ENCODE measurements at places on chromosomes 11 and 22.

DNA sequence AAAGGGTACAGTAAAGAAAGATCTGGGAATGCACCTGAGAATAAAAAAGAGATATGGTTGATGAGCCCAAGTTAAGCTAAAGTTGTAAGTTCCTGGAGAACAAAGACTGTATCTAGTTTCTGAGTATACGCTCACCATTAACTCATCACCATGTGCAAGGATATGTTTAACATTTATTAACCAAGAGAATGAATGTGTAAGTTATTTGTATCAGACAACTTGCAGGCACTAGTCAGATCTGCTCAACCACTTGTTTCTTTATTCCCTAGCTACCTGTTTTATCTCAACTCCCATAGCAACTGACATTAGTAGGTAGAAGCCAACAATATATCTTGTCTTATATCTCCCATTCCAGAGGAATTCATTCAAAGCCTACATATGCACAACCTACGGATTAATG is 74.9 kb upstream of the KCNA4 start:
- DNase-seq = no peak

- DNase-seq = no peak
These were observed 1.1 kb upstream of the ALG8 start for GRCh38 chr11:78140392-78141077.

DNA sequence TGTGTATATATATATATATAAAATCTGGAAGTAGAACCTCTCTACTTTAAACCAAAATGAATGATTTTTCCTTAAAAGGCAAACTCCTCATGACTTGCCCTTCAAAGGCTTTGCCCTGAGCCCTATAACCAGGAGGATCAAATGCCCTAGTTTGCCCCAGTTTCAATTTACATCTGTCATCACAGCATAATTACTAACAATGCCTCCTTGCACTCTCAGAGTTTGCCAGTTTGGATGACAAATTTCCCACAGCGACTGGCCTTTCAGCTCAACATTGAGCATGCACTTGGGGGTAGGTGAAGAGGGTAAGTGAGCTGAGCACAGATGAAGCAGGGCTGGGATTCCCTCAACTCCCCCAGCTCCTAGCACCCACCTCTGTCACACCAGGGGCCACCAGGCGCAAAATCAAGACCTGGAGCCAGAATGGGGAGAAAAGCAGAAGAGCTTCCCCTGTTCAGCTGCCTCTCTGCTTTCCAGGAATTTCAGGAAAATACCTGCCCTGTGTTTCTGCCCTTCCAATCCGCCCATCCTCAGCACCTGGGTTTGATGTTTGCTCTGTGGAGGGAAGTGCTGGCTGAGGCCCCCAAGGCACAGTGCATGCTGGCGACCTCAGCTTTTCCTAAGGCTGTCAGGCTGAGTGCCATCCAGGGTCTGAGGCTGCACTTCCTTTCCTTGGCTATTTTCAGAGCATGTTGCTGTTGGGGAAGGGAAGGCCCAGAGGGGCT is 67.5 kb downstream of the ADAMTS15 start:
- no peak for DNase-seq

DNA sequence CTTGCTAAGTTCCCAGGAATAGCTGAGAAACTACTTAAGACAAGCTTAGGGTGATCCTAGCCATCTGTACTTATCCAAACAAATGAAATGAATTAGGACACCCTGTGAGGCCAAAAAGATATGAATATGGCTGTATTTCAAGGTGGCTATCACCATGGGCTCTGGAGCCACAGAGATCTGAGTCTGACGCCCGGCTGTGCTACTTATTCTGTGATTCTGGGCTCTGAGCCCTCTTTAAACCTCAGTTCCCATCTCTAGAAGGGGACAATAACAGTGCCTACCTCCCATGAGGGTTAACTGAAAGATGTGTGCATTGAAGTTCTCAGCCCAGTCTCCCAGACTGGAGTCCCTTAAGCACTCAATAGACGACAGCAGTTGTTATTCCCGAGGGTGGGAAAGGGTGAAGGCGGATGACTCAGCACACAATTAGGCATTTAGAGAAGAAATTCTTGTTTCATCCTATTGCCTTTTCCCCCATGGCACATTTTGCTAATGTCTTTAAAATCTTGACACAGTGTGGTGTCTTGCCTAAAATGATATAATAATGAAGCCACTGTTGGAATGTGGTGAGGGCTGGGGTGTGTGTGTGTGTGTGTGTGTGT is 132.5 kb downstream of the ADAMTS15 start:
- peak; percentile 8 for DNase-seq

DNA sequence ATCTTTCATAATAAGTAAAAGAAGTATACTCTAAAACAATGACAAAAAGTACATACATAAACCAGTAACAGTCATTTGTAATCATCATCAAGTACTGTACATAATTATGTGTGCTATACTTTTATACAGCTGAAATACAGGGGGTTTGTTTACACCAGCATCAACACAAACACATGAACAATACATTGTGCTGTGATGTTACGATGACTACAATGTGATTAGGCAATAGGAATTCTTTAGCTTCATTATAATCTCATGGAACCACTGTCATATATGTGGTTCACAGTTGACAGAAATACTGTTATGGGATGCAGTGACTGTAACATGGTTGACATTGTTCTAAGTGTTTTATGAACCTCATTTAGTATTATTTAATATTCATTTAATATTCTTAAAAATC is 914.4 kb upstream of the TENM4 start:
- no peak for DNase-seq

- DNase-seq = no peak
These were observed 25.9 kb downstream of the KMT2A start for GRCh38 chr11:118462178-118462577.

- DNase-seq = no peak
These were observed 16.8 kb downstream of the MACROD1 start for GRCh38 chr11:64148917-64149617.

DNA sequence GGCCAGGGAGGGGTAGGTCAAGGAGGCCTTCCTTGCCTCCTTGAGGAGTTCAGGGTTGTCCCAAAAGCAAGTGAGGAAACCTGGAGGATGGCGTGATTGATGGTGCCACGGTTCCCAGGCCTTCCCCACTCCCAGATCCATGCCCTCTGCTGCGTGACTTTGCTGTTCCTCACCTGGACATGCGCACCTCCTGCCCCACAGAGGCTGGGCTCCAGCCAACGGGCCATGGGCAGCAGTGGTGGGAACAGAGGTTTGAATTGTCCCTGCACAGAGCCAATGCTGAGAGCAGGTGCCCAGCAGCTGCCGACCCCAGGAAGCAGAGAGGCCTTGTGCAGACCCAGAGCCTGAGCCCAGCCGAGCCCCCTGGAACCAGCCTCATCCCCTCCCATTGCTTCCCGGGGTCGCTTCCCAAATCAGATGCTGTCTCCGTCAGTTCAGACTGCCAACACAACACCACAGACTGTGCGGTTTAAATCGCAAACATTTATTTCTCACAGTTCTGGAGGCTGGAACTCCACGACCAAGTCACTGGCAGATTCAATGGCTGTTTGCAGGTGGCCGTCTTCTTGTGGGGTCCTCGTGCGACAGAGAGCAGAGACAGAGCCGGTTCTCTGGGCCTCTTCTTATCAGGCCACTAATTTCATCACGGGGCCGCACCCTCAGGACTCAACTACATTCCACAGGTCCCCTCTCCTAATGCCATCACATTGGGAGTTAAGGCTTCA is 6.2 kb upstream of the LINC01488 start:
- no peak for DNase-seq

DNA sequence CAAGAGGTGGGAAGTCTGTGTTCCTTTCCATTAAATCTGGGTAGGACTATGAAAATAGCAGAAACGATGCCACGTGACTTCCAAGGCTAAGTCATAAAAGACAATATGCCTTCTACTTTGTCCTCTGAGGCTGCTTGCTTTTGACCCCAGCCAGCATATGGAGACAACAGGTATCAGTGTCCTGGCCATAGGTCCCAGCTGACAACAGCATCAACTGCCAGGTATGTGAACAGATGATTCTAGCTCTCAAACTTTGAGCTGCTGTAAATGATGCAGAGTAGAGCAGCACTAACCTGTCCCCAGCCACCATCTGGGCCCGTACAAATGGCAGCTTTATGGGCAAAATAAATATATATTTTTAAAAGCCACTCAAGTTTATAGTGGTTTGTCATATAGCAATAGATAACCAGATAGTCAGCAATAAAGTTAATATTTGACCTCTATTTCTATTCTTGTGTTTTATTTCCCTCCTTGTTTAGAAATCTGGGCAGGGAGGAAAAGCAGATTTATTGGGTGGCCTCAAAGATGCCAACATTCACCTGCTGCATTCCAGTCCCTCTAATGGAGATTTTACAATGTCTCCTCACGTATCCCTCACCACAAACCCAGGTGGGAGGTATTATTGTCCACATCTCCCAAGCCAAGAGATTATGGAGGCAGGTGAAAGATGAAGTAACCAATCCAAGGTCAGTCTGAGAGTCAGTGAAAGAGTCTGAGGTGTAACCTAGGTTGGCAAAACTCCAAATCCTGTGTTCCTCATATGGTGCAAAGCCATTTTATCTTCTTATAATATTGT is 209.6 kb upstream of the LARGE1 start:
- DNase-seq = no peak

GRCh38 chr22:46148816-46149511 is 1.4 kb upstream of the PPARA start:
- DNase-seq = no peak

DNA sequence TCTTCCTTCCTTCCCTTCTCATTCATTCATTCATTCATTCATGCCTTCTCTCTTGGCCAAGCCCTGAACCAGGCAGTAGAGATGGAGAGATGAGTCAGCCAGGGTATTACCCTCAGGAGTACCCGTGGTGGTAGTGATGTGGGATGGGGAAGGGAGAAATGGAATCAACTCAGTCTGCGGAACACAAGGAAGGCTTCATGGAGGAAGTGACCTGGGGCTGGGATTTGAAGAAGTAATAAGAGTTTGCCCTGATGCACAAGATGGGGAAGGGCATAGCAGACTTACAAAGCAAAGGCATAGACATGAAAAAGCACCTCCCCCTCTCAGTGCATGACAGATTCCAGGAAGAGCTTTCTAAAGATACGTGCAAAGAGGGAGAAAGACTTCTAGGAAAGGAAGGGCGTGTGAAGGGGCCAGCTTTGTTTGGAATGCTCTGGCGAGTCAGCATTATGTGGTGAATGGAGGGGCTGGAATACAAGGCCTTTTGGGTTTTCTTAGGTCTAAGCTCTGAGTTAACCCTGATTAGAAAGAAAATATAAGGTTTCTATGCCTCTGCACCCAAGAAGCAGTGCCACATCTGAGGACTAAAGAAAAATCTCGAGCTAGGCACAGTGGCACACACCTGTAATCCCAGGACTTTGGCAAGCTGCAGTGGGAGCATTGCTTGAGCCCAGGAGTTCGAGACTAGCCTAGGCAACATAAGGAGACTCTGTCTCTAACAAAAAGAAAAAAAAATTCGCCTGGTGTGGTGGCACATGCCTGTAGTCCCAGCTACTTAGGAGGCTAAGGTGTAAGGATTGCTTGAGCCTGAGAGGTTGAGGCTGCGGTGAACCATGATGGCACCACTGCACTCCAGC is 36.4 kb upstream of the ACER3 start:
- DNase-seq = no peak

DNA sequence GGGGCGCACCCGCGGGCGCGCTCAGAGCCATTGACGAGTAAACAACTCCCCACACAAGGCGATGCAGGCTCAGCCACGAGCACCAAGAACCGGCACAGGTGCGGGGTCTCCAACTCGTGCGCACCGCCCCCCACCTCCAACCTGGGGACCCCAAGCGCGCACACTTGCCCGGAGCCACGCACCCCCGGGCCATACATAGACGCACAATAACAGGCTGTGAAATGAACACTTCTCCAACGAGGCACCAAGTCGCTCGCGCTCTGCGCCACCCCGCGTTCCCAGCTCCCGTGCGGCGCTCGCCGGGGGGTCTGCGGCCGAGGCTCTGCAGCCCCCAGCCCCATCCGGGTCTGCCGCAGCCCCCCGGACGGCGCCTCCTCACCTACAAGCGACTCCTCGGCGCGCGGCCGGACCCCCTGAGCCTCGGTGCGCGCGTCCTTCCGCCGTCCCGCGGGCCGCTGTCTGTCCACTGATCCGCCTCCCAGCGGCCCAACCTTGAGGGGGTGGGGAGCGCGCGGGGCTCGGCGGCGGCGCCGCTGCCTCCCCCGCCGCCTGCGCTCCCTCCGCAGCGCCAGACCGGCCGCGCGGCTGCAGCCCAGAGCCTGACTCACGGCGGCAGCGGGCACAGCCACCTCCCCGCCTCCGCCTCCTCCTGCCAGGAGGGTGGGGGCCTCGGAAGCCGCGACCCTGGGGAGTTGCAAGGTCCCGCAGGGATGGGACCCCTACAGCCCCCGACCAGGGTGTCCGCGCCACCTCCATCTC is 1.6 kb downstream of the IFITM10 start:
- no peak for DNase-seq

DNA sequence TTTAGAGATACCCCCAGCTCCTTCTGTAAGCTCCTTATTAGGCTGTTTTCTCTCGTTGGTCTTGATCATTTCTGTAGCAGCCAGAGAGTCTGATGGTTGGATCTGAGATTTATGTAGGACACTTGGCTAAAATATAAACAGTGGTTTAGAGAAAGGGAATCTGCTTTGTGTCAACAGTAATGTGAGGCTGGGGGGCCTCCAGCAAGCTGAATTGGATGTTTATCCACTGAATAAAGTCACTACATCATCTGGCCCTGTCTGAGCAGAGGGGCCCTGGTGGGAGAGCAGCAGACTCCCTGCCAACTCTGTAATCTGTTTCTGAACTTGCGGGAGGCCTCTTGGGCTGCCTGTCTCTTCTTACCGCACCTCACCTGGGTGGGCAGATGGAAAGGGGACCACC is 328.5 kb upstream of the PLET1 start:
- no peak for DNase-seq

- DNase-seq = no peak
These were observed 230.1 kb downstream of the MIAT start for GRCh38 chr22:26887456-26887855.

GRCh38 chr11:127898422-127899365 is 688.7 kb downstream of the ETS1 start:
- DNase-seq = no peak

- DNase-seq = no peak
These were observed 45.4 kb upstream of the ANO3 start for GRCh38 chr11:26286472-26287066.

- DNase-seq = no peak
These were observed 3.4 kb upstream of the RBM4B start for GRCh38 chr11:66680966-66681645.

DNA sequence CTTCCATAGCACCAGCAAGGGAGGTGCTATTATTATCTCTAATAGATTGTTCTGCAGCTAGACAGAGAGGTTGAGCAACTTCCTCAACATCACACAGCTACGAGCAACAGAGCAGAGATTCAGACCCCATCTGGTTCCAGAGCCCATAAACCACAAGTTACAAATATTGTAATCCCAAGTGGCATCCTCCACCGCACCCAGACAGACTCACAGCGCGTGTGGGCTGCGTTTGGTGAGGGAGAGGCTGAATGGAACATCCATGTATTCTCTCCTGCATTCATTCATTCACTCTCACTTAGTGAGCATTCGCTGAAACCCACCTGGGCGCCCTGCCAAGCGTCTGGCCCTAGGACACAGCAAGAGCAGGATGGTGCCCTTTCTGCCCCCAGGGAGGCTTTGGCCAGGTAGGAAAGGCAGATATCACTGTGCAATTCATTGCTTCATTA is 33.5 kb downstream of the LIF start:
- DNase-seq = no peak
